ENCODE measurements at places on chromosomes 7 and 10. TPM values are rescaled to one million over a fixed set of nuclear protein-coding genes. Genes with fewer than 3 reads are reported as not detected.

GRCh38 chr10:69829775-69830174 is 28.1 kb downstream of the COL13A1 start:
- H3K27ac ChIP-seq: no peak overlapping the region
- H3K4me1 ChIP-seq: no peaks in the 10 kb centered on the region
- no peak overlapping the region for H3K4me3 ChIP-seq
- no peaks in the 10 kb centered on the region for H3K36me3 ChIP-seq
- no peaks in the 10 kb centered on the region for H3K27me3 ChIP-seq

- H3K4me3 ChIP-seq: no peak overlapping the region
- H3K36me3 ChIP-seq: no peaks in the 10 kb centered on the region
- DNase-seq: no peak
- H3K27me3 ChIP-seq: no peaks in the 10 kb centered on the region
- no peak overlapping the region for H3K27ac ChIP-seq
Measured at GRCh38 chr7:25405736-25406135, 177.4 kb upstream of the NPVF start.

The KRIT1 gene
- total RNA-seq: 83.1 TPM

The CABCOCO1 gene
- total RNA-seq: 1.1 TPM

The KEL gene
- total RNA-seq: not detected

GRCh38 chr10:52027055-52027705 is 286.9 kb upstream of the DKK1 start:
- no peak overlapping the region for H3K4me3 ChIP-seq
- no peaks in the 10 kb centered on the region for H3K36me3 ChIP-seq
- no peak overlapping the region for H3K27ac ChIP-seq
- H3K27me3 ChIP-seq: no peaks in the 10 kb centered on the region
- DNase-seq: no peak

The C10orf143 gene
- not detected for total RNA-seq

The HABP2 gene
- not detected for total RNA-seq

The LRRC17 gene
- total RNA-seq: 24.6 TPM

DNA sequence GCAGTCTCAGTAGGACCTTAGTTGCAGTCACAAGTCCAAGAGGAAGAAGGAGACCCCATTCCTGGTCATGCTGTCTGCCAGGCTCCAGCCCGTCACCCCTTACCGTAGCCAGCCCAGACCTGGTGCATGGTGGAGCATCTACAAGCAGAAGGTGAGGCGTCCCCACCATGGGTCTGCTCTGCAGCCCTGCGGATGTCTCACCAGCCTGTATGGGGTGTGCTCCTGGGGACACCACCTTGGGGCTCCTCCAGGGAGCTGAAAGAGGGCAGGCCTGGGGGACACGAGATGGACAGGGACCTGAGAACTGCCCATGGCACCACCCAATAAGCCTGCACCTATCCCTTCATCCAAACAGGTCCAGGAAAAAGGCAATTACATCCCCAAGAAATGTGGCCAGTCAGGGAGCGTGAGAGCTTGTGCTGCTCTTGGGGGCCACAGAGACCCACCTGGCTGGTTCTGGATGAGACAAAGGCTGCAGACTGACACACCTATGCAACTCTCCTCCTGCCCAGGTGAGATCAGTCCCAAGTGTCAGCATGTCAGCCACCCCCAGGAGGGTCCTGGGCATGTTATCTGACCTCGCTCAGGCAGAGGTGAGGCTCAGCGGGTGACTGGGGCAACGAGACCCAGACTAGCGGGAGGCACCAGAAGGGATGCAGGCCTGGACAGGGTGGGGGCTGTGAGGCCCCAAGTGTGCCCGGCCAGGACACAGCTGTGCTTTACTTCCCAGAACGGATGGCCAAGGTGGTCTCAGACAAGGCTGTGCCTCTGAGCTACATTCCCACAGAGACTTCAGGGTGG is 84.5 kb upstream of the RET start:
- no peak for DNase-seq
- no peak overlapping the region for H3K27ac ChIP-seq
- H3K36me3 ChIP-seq: no peaks in the 10 kb centered on the region
- H3K27me3 ChIP-seq: no peaks in the 10 kb centered on the region
- no peaks in the 10 kb centered on the region for H3K4me1 ChIP-seq

DNA sequence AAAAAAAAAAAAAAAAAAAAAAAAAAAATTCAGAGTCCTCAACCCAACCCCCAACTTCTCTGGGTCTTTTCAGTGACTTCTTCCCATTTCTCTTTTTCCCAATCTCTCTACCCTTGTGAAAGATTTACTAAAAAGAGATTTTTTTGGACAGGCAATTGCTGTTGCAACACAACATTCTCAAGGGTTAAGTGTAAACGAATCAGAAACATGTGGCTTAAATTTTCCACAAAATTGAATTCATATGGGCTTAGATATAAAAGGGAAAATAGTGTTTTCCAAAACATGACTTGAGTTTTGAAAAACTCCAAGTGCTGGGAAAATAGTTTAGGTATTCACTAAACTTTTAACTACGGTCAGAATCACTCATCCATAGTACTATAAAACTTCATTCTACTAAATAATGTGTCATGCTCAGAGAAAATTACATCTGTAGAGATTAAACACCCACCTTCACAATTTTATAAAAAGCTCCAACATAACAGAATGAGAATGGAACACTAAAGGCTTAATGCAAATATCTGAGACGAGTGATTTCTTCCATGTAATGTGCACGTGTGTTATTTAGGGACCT is 643.1 kb downstream of the PARD3 start:
- no peak overlapping the region for H3K27ac ChIP-seq
- no peaks in the 10 kb centered on the region for H3K4me1 ChIP-seq
- no peak for DNase-seq
- no peaks in the 10 kb centered on the region for H3K27me3 ChIP-seq
- H3K36me3 ChIP-seq: no peaks in the 10 kb centered on the region
- H3K4me3 ChIP-seq: no peak overlapping the region

The RHOBTB1 gene
- total RNA-seq: 16.7 TPM

GRCh38 chr10:97159646-97160305 is 26.0 kb downstream of the SLIT1 start:
- no peaks in the 10 kb centered on the region for H3K4me1 ChIP-seq
- no peak for DNase-seq
- H3K4me3 ChIP-seq: no peak overlapping the region
- H3K36me3 ChIP-seq: no peaks in the 10 kb centered on the region
